ENCODE measurements at places on chromosomes 7 and 10.

GRCh38 chr10:77671594-77672252, 34.1 kb upstream of the KCNMA1 start:
- no peak for DNase-seq

DNA sequence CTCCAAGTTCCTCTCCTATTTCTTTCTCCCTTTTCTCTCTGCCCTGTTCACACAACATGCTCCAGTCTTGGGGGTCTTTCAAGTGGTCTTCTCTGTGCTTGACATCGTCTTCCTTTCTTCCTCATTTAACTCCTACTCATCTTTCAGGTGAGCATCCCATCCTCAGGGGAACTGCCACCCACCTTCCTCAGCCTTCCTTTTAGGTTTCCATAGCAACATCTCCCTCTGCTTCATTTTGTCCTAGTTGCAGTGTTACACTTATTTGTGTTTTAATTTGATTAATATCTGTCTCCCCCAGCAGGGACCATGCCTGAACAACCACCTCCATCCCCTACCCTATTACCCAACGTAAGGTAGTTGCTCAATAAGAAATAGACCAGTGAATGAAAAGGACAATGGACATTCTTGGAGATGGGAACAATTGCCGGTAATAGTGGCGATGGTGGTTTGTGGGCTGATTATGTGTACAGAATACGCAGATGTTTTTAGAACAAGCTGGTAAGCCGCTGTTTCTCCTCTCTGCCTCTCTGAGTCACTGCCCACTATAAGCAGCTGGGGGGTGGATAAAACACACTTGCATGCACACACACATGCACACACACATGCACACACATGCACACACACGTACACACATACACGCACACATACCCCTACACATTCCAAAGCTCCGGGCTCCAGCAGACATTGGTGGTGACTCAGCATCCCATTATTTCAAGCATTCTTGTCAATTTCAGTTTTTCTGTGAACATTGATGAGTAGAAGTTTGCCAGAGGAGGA, 251.6 kb downstream of the GATA3 start:
- DNase-seq: no peak

- DNase-seq: no peak
Measured at GRCh38 chr10:94853065-94853464, 85.4 kb upstream of the CYP2C9 start.

GRCh38 chr10:19204246-19204917, 155.8 kb downstream of the MALRD1 start:
- no peak for DNase-seq

- DNase-seq: no peak
Measured at GRCh38 chr10:89887406-89887805, 186.0 kb downstream of the KIF20B start.

DNA sequence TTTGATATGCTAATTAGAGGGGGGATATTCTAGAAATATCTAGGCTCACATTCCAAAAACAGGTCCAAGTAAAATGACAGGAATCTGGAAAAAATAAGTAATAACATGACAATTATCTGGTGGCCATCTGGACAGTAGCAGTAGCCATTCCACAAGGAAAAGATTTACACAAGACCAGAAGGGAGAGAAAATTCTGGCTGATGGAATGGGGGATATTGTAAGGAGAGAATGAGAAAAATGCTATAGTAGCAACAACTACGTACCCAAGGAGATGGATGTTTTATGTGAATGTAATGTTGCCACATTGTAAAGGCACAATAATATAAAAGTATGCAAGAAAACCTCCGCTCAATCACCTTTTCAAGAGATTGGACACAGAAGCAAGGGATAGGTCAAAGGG, 5.4 kb downstream of the MYOF start:
- no peak for DNase-seq

- no peak for DNase-seq
Measured at GRCh38 chr7:89145801-89146200, 350.3 kb upstream of the TEX47 start.

GRCh38 chr7:46682836-46683624, 762.0 kb upstream of the IGFBP3 start:
- no peak for DNase-seq

DNA sequence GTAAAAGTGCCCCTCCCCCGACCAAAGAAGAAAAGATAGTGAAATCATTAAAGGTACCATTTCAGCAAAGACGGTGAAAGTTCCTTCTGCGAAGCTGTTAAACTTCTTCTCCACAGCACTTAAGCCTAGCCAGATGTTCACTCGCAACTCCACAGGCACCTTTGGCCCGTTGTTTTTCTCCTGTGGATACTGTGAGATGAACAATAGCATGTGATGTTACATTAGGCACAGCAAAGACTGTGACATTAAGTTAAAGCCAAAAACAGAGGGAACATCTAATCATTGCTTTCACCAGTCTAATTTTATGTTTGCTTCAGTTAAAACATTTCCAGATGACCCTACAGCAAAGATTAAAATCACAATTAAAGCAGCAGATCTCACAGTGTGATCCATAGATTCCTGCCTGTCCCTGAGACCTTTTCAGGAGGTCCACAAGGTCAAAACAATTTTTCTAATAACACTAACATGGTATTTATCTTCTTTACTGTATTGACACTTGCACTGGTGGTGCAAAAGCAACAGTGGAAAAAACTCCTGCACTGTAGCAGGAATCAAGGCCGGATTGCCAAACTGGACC, 112.5 kb downstream of the MYOF start:
- no peak for DNase-seq

- DNase-seq: no peak
Measured at GRCh38 chr10:2798336-2799022, 268.9 kb upstream of the PFKP start.

DNA sequence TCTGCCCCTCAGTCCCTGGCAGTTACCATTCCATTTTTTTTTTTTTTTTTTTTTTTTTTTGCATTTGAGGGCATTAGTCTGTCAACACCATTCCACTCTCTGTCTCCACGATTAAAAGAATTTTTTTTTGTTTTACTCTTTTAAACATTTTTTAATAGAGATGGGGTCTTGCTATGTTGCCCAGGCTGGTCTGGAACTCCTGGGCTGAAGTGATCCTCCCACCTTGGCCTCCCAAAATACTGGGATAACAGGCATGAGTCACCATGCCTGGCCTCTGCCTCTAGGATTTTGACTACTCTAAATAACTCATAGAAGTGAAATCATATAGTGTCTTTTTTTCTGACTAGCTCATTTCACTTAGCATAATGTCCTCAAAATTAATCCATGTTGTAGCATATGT, 16.5 kb upstream of the CLDN3 start:
- DNase-seq: no peak

- DNase-seq: no peak
Measured at GRCh38 chr10:70693619-70694335, 21.5 kb downstream of the ADAMTS14 start.

GRCh38 chr7:136079478-136079892, 102.3 kb upstream of the MTPN start:
- no peak for DNase-seq

GRCh38 chr7:51481421-51481820, 164.8 kb upstream of the COBL start:
- DNase-seq: no peak

- no peak for DNase-seq
Measured at GRCh38 chr10:17445400-17445998, 8.9 kb downstream of the ST8SIA6 start.

DNA sequence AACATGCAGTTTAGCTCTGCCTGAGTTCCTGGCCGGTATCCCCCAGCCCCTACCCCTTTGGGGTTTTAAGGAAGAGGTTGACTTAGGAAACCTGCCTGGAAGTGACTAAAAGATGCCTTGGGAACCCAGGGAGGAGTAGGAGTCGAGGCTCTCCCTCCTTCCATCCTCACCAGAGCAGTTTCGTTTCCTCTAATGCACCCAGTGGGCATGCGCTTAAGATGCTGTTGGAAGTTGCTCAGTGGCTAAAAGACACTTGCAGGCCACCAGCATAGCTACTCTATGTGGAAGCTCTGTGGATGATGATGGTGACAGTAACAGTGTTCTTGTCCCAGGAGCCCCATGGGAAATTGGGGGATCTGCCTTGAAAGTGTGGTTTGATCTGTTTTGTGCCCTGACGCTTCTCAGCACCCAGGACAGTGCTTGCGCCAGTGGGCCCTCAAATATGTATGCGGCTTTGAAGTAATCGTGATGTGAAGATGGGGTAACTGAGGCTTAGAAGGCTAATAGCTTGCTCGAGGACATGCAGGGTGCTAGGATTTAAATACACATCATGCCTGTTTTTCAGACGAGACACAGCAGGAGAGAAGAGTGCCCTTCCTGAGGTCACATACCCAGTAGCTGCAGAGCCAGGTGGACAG, 32.0 kb downstream of the TBATA start:
- no peak for DNase-seq

DNA sequence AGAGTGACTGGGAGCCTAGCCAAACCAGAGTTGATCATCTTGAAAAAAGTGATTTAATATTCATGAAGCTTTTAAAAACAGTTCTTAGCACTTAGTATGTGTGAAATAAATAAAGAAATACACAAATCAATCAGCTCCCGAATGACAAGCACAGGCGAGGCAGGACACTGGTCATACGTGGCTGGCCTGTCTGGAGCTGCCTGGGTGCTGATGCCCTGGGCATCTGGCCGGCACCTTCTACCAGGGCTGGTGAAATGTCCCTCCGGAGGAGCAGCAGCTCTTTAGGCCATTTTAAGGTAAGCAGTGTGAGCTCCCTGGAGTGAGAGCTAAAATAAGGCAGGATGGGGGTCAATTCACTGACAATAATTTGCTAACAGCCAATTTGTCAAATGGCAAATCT, 23.7 kb downstream of the IL15RA start:
- DNase-seq: no peak

DNA sequence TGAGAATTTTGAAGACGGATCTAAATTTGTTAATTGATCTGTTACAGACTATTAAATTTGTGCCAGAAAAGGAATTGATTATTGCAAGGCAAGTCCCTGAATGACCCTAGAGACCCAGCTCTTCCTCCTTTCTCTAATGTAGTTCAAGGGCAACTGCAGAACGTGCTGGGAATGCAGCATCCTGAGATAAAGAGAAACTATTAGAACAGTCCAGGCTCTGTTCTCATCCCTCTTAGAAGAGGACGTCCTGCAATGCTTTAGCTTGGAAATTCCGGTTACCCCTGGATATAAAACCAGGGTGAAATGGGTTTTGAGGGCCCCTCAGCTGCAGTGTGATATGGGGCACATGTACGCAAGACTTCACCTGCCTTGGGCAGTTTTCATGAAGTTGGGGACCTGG, 67.3 kb downstream of the PTN start:
- peak; percentile 39 for DNase-seq

GRCh38 chr10:70776455-70777005, 8.6 kb downstream of the TBATA start:
- no peak for DNase-seq

DNA sequence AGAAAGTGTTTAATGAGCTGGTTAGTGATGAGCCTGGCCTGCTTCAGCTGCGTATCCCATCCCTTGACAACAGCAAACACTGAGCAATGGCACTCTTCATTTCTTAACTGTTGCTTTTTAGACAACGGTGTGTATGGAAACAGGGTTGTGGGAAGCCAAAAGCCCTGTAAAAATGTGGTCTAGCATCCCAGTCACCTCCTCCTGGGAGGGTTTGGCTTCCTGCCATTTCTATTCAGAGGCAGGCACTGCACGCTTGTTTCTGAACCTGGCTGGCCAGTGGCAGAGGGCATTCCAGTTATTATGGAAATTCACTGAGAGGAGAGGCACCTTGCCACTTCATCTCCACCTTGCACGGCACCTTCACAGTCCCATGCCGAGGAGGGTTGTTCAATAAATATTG, 123.0 kb upstream of the ADARB2 start:
- DNase-seq: no peak

DNA sequence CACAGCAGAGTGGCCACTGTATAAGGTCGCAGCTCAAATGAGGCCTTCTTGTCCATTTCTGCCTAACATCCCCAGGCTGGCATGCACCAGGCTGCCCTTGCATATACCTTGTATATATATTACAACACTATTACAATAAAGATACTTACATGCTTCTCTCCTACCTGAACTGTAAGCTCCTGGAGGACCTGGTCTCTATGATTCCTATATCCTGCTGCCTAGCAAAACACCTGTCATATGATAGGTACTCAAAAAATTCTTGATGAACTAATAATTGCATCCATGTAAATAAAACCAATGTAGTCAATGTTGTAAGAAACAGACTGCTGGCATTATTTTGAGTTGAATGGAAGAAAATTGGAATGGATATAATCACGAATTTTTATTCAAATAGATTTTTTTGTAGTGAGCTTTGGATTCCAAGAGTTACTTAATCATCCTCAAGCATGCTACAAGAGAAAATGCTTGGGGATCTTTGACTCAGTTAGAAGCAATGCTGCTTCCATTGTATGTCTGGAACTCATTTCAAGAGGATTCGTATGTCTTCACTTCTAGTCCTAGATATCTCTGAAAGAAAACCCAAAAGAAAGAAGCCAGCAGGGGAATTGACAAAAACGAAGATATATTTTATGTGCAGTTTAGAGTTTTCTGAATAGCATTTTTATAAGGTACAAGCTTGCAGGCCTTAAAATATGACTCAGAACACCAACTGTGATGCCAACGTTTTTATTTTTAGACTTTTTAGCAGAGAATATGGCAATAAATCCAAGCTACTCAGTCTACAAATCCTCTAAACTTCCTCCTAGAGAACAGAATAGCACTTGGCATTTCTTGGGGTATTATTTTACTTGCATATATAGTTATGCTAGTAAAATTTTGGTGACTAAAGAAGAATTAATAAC, 53.1 kb downstream of the OSBPL3 start:
- no peak for DNase-seq

DNA sequence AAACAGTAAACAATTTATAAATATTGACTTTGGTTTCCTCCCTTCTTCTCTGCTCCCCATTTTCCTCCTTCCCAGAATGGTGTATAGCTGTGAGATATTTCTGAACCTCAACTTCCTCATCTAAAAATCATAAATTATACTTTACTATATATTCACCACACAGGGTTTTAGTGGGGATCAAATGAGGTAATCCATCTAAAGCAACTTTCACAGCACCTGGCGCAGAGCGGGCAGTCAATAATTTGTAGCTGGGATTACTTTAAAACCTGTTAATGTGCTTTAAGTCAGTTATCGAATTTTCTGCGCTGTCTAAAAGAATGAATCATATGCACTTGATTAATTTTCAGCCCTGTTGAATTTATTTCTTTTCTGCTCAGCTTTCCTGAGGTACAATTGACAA, 172.7 kb downstream of the PTEN start:
- no peak for DNase-seq

DNA sequence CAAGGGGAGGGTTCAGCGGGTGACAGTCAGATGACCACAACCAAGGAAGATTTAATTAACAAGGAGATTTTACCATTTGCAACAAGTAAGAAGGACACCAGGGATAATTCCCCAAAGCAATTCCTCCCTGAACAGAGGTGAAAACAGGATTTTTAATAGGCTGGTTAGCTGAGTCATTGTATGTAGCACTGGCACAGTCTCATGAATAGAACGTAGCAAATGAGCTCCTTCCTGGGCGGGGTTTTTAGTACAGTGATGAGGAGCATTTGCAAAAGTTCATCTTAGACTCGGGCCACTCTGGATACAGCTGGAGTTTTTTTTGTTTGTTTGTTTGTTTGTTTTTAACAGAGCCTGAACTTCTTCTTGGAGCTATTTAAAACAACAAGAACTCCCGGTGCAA, 39.0 kb downstream of the TAC1 start:
- DNase-seq: no peak

Measured in hippocampal formation (tissue), 2 donors.